ENCODE measurements at places on chromosomes 6 and 20.

DNA sequence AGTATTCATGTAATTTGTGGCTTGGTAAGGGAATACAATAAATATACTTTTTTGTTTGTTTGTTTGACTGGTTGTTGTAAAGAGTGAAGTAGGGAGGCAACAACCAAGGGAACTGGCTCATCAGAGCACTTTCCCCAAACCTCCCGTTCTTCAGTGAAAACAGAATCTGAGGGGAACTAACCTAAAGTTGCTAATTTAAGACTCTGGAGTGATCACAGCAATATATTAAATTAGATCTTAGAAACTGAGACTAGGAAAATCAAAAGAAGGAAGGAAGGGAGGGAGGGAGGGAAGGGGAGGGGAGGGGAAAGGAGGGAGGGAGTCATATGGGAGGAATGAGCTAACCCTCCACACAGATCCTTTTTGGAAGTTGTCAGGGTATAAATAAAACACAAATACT lies 144.9 kb downstream of the SYNDIG1 start:
- no peak for DNase-seq

- no peak for DNase-seq
Measured at GRCh38 chr6:111874025-111874415, 768 bp upstream of the FYN start.

DNA sequence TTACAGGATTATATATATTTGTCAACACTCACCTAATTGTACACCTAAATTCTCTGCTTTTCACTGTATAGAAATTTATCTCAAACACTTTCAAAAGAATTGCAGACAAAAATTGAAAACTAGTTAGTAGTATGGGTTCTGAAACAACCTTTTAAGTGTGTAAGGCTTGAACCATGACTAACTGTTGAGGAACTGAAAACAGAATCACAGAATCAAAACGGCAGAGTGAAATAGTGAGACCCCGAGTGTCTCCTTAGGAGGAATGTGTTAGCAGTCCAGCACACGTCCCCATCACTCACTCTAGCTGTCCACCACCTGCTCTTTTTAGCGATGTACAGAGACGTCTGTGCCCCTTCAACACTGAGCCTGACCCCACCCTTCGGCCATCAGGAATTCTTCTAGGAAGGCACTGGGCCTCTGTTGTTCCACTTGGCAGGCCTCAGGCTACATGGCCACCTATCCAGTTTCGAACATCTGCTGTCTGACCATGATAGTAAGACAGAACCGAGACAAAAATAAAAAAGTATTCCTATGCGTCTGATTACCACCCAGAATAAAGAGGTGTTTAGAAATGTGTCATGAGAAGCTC lies 227.4 kb downstream of the C6orf118 start:
- no peak for DNase-seq

DNA sequence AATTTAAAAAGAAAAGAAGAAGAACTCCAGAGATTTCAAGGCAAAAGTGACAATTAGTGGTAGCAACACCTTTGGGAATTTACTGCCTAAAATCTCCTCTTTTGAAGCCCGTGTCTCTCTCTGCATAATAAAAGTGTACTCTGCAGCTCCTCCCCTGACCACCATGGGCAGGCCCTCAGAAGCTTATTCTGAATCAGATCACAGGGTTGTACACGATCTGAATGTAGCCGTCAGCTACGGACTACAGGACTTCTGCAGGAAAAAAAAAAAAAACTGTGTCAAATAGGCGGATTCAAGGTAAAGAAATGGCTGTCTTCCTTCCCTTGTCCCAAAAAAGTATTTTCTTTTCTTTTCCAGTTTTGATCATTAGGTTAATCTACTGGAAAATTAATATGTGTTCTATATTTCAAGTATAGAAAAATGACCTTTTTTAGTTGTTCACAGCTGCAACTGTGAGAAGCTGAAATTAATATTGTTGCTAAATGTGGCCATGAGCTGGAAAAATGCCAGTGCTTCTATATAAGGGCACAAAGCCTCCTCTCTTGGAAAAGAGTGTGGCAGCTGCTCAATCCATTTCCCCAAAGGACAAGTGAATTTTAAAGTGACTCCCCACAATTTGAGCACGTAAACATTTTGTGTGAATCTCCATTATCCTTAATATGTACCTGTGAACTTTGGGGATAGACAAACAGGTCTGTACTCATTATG lies 397.4 kb downstream of the C6orf118 start:
- DNase-seq, result peak; percentile 38

- no peak for DNase-seq
Measured at GRCh38 chr6:3873051-3873450, 23.9 kb downstream of the FAM50B start.

DNA sequence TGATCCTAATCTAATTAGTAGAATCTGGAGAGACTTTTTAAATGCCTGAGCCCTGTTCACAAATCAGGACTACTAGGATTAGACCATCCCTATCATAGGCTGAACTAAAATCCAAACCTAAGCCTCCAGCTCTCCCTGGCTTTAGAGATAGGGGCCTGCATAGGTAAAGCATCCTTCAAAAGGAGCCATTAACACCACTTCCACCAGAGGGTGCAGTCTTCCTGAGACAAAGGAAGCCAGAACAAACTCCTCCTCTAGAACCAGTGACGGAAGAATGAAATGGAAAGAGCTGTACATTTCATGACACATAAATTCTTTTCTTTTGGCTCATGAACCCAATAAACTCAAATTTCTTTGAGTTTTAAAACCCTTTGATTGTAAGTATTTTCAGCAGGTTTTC lies 291.2 kb upstream of the ADGRB3 start:
- peak; percentile 56 for DNase-seq

- no peak for DNase-seq
Measured at GRCh38 chr20:48196001-48196400, 410.7 kb upstream of the SULF2 start.

DNA sequence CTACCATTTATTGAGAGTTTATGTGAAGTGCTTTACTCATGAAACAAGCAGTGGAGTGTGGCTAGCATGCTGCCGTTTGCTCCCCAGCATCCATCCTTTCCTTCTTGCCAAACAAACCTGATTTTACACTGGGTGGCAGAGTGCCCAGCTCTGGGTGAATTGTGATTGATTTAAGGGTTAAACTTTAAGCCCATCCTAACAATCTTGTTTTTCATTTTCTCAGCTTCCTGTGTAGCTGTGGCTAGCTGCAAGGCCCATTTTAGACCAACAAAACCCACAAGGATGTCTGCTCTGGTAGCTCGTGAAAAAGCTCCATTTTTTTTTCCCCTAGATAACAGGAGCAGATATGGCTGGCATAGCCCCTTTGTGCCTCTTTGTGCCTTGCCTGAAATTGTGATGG lies 77.7 kb upstream of the KCNG1 start:
- DNase-seq, result no peak

DNA sequence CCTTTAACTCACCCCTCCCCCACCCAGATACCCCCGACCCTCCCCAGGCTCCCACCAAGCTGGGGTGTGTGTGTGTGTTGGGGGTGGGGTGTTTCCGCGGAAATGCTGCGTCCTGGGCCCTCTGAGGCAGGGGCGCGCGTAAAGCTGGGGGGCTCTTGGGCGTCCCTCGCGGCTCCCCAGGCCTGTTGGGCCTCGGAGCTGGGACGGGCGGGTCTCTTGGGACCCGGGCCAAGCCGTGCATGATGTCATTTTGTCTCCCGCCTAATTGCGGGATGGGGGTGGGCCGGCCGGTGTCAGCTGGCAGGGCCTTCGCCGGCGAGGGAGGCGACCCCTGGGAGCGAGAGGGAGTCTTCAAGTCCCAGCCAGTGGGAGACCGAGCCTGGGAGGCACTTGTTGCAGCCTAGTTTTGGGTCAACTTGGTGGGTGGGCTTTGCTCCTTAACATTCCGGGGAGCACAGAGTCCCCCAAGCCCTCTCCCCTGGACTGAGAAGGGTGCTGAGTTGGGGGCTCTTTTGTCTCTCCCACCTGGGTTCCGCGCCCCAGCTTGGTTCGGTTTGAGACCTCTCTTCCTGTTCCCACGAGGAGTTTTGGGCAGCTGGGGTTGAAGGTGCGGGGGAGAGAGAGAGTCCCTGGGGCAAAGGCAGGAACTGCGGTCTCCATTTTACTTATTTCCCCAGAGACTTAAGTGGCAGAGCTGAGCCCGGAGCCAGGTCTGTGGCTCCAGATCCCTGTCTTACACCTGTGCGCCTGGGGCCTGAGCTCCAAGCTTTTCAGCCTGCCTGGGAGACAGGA lies 623 bp downstream of the MYBL2 start:
- DNase-seq, result no peak

DNA sequence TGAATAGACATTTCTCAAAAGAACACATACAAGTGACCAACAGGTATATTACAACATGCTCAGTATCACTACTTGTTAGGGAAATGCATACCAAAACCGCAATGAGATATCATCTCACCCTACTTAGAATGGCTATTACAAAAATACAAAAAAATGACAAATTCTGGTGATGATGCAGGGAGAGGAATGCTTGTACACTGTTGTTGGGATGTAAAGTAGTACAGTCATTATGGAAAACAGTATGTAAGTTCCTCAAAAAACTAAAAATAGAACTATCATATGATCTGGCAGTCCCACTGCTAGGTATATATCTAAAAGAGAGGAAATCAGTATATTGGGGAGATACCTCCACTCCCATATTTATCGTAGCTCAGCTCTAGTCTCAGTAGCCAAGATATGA lies 10.9 kb upstream of the SLC17A5 start:
- DNase-seq, result no peak

DNA sequence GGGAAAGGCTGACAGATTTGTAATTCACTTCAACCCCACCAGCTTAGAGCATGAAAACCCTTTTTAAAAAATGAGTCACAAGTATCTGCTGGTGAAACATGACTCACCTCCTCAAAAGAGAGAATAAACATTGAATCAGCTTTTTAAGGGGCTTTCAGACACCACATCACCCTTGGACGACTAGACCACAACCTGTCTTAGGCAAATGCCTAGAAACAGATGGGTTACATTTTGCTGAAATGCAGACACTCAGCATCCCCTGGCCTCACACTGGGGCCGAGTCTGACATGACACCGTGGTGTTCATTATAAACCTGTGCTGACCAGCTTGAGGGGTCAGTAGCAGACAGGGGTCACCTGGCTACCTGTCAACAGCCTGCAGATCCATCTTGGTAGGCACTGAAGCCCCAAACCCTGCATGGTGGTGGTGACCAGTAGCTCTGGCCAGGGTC lies 175.3 kb upstream of the CST7 start:
- no peak for DNase-seq

GRCh38 chr6:169932491-169932890 lies 181.1 kb downstream of the ERMARD start:
- no peak for DNase-seq

- no peak for DNase-seq
Measured at GRCh38 chr6:91664327-91664959, 1077.6 kb upstream of the MAP3K7 start.

DNA sequence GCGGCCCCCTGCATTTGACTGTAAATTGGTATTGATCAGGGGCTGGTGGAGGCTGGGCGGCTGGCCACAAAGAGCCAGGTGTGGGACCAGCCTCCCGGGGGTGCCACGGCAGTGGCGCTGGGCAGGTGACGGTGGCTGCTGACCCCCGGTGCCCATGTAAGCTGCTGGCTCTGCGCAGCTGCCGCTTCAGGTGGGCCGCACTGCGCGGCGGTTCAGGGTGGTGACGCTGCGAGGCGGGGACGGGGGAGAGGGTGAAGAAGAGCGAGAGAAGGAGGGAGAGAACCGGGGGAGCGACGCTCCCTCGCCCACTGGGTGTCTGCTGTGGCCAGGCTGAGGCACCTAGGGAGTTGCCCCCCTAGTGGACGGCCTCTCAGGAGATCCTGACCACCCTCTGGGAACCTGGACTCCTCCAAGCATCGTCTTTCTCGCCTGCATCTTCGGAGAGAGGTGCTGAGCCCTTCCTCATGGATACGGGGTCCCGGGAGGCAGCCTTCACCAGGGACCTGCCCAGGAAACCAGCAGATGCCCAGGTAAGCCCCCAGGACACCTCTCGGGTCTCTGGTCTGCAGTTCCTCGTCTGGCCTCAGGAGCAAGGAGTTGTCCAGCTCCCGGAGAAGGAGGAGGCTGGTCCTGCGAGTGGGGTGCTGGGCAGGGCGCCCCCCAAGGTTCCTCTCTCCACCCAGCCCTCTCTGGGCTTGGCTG lies 77.5 kb upstream of the GATA5 start:
- DNase-seq, result no peak

GRCh38 chr20:16537918-16538317 lies 35.3 kb downstream of the KIF16B start:
- no peak for DNase-seq

DNA sequence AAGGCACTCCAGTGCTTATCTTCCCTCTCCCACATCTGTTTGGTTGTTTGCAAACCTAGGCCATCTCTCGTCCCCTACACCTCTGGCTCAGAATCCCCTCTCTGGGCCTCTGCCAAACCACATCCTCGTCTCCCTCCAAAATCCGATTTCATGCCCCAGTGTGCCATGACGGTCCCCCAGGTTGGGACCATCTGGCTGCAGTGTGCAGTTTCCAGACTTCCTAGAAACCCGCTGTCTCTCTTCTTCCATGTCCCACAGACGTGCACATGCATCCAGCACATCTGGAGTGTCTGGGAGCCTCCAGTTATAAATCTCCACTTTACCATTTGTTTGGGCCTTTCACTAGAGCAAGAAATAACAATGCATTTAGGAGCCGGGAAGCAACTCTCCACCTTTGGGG lies 316.2 kb downstream of the KIF16B start:
- no peak for DNase-seq

DNA sequence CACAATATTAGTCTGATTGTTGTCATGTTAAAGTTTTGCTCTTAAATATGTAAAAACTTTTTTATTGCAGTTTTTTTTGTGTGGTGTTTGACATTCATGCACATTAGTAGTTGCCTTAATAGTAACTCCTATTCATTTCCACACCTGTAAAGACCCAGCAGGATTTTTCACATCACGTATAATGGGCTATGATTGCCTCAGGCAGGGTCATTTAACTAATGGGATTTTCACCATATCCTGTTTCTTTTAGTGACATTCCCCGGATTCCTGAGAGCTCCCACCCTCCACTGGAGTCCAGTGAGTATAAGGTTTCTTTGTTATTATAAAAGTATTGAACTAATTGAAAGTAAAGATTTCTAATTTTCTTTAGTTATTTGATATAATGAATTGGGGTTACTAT lies 359.2 kb downstream of the RIMS1 start:
- DNase-seq, result peak; percentile 20

DNA sequence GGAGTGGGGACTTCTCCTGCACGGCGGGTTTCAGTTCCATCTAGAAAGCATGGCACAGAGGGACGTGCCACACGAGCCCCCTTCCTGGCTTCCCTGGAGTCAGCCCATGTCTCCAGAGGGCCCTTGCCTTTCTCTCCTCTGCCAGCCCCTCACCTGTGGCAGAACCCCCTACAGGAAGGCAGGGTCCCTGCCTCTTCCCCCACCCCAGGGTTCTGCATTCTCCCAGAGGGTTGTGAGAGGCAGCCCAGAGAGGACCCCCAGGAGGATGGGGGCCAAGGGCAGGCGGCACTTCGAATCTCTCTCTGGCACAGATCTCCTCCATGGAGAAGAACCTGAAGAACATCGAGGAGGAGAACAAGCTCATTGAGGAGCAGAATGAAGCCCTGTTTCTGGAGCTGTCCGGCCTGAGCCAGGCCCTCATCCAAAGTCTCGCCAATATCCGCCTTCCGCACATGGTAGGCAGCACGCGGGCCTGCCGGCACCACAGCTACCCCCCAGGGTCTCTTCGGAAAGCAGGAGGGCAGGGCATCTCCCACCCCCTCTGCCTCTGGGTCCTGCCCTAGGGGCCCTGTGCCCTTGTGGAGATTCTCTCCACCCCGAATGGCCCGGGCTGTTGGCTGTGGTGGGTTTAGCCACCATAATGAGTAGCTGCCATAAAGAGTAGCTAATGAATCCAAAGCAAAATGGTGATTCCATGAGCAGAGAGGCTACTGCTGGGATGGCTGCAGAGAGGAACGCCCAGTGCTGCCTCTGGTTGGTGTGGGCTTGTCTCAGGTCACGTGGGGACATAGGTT lies 15.9 kb upstream of the PCMTD2 start:
- no peak for DNase-seq

Measured in foreskin melanocyte (primary cell).